ENCODE measurements at places on chromosomes 12 and 14. TPM values are rescaled to one million over a fixed set of nuclear protein-coding genes. Genes with fewer than 3 reads are reported as not detected.

DNA sequence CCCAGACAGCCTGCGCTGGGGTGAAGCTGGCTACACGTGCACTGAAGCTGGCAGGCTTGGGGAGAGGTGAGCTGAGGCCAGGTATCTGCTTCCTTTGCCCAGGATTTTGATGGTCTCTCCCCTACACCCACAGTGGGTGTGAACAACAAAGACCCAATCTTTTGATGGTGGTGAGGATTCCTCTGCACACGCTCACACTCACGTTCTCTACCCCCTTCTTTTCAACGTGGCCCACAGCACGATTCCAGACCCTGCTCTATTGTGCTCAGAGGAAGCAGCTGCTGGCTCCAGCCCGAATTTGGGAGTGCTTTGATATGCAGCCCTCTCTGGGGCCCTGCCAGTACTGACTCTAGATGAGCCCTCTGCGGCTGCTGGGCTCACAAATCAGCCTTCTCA is 4.9 kb downstream of the CD9 start:
- no peak overlapping the region for H3K27ac ChIP-seq
- no peak overlapping the region for H3K4me3 ChIP-seq
- peaks cover 45% of the 10 kb centered on the region for H3K4me1 ChIP-seq
- no peak for DNase-seq

- no peaks in the 10 kb centered on the region for H3K27me3 ChIP-seq
- DNase-seq: no peak
- H3K27ac ChIP-seq: no peak overlapping the region
- no peaks in the 10 kb centered on the region for H3K4me1 ChIP-seq
These were observed 49.9 kb downstream of the AEBP2 start for GRCh38 chr12:19489168-19489567.

GRCh38 chr14:39563361-39563760 is 131.1 kb upstream of the FBXO33 start:
- no peak overlapping the region for H3K4me3 ChIP-seq
- no peaks in the 10 kb centered on the region for H3K4me1 ChIP-seq
- H3K27me3 ChIP-seq: no peaks in the 10 kb centered on the region
- no peak overlapping the region for H3K27ac ChIP-seq

- H3K27me3 ChIP-seq: no peaks in the 10 kb centered on the region
- no peak overlapping the region for H3K27ac ChIP-seq
- no peaks in the 10 kb centered on the region for H3K36me3 ChIP-seq
These were observed 36.0 kb downstream of the CPM start for GRCh38 chr12:68896881-68897540.

Gene CSRP2
- total RNA-seq: 4.5 TPM

GRCh38 chr12:12017135-12017581 is 53.6 kb upstream of the BCL2L14 start:
- DNase-seq: peak; percentile 13
- H3K4me1 ChIP-seq: no peaks in the 10 kb centered on the region
- H3K27ac ChIP-seq: no peak overlapping the region
- no peaks in the 10 kb centered on the region for H3K27me3 ChIP-seq
- no peaks in the 10 kb centered on the region for H3K36me3 ChIP-seq

Gene KRT5
- 134 TPM for total RNA-seq

DNA sequence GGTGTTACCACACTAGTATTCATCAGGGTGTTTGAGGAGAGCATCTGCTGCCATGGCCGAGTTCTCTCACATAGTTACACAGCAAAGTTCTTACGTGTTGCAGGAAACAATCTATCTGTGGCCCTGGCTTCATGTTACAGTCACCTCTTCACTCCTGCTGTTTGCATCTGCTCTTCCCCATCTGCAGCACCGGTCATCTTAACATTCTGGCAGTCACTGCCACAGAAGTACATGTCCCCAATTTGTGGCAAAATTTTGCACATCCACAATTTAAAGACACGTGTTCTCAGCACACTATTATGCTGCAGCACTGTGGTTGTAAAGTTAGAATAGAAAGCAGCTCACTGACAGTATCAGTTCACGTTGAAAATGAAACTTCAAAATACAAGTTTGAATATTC is 23.2 kb downstream of the MAPK1IP1L start:
- H3K4me1 ChIP-seq: peaks cover 11% of the 10 kb centered on the region
- H3K27me3 ChIP-seq: no peaks in the 10 kb centered on the region
- H3K4me3 ChIP-seq: no peak overlapping the region
- no peak for DNase-seq
- no peak overlapping the region for H3K27ac ChIP-seq

DNA sequence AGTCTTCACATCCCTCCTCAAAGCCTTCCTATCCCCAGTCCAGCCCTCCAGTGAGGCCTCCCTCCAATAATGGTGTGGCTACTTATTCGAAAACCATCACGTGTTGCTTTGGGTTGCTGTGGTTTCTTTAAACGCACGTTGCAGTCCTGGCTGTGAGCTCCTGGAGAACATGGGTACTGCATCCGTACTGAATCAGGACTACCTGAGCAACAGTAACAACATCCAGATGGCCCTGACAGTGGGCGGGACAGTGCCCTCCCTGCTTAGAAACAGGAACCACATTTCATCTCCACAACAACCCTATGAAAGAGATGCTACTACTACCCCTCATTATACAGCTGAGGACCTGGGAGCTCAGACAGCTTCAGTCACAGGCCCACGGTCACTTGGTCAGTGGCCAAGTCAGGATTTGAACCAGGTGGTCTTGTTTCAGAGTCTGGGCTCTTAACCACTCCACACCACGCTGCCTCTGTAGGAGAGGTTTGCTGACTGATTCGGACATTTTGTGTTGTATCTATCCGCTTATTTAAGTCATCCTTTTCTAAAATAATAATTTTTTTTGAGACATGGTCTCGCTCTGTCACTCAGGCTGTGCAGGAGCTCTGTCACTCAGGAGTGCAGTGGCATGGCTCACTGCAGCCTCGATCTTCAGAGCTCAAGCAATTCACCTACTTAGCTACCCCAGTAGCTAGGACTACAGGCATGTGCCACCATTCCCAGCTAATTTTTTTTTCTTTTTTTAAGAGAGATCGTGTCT is 104.8 kb downstream of the DPF3 start:
- peaks cover 92% of the 10 kb centered on the region for H3K27me3 ChIP-seq
- no peaks in the 10 kb centered on the region for H3K36me3 ChIP-seq
- H3K27ac ChIP-seq: no peak overlapping the region
- no peak overlapping the region for H3K4me3 ChIP-seq

DNA sequence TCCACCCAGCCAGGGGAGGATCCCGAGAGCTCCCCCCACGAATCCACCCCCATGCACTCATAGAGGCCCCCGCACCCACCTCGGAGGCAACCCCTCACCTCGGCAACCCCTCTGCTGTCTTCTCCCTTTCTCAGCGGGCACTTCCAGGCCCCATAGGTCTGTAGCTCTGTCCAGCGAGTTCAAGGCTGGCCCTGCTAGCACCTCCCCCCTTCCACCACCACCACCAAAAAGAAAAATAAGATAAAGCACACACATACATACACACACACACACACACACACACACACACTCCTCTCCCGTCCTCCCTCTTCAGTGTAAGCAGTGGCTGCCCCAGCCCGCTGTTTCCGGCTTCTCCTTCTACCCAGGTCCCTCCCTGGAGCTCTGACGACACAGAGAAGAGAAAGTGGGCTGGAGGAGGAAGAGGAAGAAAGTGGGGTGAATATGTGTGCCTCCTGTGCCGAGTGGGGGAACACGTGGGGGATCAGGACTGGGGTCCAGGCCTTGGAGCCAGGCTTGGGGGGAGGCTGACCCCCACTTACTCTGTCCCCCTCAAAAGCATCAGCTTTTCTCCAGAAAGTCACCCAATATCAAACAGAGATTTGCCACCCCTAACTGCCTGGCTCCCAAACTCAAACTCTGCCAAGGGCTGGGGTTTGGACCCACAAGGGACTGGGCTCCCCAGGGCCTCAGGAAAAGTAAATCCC is at the start of gene STAT6:
Gene STAT6 (minus strand): TSS at position 332 of the 704 bp plus-strand sequence. CDS start 3,084 bp downstream, outside the sequence.
- no peaks in the 10 kb centered on the region for H3K27me3 ChIP-seq
- H3K27ac ChIP-seq: peak within 1 kb of the TSS; percentile 87
- H3K4me3 ChIP-seq: peak within 1 kb of the TSS; percentile 81
- peak; percentile 59 for DNase-seq
- 0 out of 2 replicates have a peak, but pooled peaks cover 8% of the 10 kb centered on the region for H3K36me3 ChIP-seq
- H3K4me1 ChIP-seq: peaks cover 25% of the 10 kb centered on the region

DNA sequence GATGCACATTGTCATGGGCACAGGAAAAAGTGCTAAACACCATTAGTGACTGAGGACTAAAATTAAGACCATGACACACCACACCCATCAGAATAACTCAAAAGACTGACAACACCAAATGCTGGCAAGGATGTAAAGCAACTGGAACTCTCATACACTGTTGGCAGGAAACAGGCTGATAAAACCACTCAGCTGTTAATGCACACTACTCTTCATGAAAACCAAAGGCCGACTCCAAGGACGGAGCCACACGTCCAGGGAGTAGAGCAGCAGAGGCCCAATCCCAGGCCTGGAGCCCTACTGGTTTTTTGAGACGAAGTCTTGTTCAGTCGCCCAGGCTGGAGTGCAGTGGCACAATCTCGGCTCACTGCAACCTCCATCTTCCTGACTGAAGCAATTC is 6.4 kb downstream of the RAD52 start:
- no peaks in the 10 kb centered on the region for H3K27me3 ChIP-seq
- H3K36me3 ChIP-seq: peaks cover 14% of the 10 kb centered on the region
- peaks cover 4% of the 10 kb centered on the region for H3K4me1 ChIP-seq
- no peak for DNase-seq
- H3K4me3 ChIP-seq: no peak overlapping the region

Gene TPPP2
- not detected for total RNA-seq

DNA sequence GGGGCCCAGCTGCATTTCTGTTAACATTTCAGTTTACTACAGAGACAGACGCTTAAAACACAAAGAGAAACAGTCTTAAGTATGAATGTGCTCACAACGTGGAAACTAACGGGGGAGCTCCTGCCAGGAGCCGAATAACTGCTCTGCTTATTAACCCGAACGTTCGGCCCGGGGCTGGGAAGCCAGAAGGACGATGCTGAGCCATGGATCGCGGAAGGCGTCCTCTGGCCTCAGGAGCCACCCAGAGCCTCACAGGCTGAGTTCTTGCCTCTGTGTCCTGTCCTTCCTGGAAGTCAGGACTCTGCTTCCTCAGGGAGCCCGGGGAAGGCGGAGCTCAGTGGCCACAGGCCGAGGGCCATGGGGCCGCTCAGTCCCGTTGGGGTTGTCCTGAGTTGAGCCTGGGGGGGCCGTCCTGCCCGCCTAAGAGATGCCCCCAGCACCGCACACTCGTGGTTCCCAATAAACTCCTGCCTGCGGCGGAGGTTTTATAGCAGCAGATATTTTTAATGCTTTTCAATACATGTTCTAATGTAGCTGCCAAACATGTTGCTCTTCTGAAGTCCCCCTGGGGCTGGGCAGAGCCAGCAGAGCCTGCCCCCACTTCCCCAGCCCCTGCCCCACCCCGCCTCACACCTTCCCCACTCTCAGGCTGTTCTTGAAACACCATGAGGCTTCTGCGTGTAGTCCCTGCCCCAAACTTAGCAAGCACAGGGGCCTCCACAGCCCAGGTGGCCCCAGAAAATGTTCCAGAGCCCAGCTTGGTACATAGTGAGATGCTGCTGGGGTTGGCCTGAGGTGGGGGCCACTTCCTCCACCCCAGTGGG is 3.4 kb upstream of the TEX22 start:
- no peaks in the 10 kb centered on the region for H3K27me3 ChIP-seq
- no peak for DNase-seq
- H3K4me1 ChIP-seq: peaks cover 7% of the 10 kb centered on the region
- H3K36me3 ChIP-seq: peaks cover 8% of the 10 kb centered on the region
- no peak overlapping the region for H3K4me3 ChIP-seq
- no peak overlapping the region for H3K27ac ChIP-seq

- DNase-seq: no peak
- H3K4me3 ChIP-seq: no peak overlapping the region
- no peak overlapping the region for H3K27ac ChIP-seq
- H3K27me3 ChIP-seq: no peaks in the 10 kb centered on the region
- no peaks in the 10 kb centered on the region for H3K4me1 ChIP-seq
These were observed 27.6 kb downstream of the EML5 start for GRCh38 chr14:88765130-88765529.

- no peak for DNase-seq
- no peaks in the 10 kb centered on the region for H3K36me3 ChIP-seq
- no peak overlapping the region for H3K27ac ChIP-seq
- H3K27me3 ChIP-seq: no peaks in the 10 kb centered on the region
- no peaks in the 10 kb centered on the region for H3K4me1 ChIP-seq
These were observed 150.2 kb downstream of the CCDC91 start for GRCh38 chr12:28340261-28341045.

Gene GALNT9
- total RNA-seq: 16.1 TPM

DNA sequence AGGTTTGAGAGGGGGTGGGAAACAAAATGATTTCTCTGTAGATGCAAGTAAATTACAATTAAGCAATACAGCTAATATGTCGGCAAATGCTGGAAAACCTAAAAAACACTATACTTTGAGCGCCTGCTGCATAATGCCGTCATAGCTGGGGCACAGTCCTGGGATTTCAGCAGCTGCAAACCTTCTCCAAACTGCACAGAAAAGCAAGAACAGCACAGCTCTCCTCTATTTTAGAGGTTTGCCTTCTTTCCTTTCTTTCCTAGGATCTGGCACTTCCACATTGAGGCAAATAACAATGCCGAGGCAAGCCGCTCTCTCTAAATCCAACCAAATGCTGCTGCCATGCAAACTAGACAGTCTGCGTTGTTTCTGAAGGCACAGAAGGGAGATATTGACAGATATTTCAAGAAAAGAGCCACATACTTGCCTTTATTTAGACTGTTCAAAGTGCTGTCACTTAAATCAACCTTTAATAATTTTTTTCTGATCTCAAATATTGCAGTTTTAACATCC is 287.1 kb upstream of the G2E3 start:
- H3K36me3 ChIP-seq: no peaks in the 10 kb centered on the region
- DNase-seq: no peak
- H3K27me3 ChIP-seq: no peaks in the 10 kb centered on the region
- H3K4me3 ChIP-seq: no peak overlapping the region
- no peak overlapping the region for H3K27ac ChIP-seq

DNA sequence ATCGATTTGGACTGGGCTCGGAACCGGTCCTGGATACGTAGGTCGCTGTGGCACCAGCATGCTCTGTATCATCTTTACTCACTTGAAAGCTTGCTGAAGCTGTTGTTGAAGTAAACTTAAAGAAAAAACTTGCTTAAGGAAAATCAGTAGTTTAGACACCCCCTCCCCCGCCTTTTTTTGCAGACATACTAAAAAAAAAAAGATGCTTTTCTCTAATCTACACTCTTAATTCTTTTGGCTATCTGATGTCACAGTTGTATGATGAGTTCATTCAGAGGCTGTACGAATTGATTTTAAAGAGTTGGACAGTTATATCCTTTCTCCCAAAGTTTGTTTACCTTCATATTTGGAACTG is 865 bp downstream of the FRS2 start:
- H3K4me3 ChIP-seq: peak overlapping the region; percentile 72
- peaks cover 15% of the 10 kb centered on the region for H3K36me3 ChIP-seq
- H3K27ac ChIP-seq: 0 out of 2 replicates have a peak overlapping the region, but pooled peaks have one; percentile 54

GRCh38 chr14:82710267-82710841 is 1176.7 kb upstream of the SEL1L start:
- peak; percentile 37 for DNase-seq
- H3K27me3 ChIP-seq: no peaks in the 10 kb centered on the region
- no peaks in the 10 kb centered on the region for H3K4me1 ChIP-seq

GRCh38 chr12:109461846-109462756 is 15.0 kb downstream of the KCTD10 start:
- H3K4me3 ChIP-seq: peak overlapping the region; percentile 14
- H3K36me3 ChIP-seq: peaks cover 5% of the 10 kb centered on the region
- peak; percentile 91 for DNase-seq
- H3K4me1 ChIP-seq: peaks cover 53% of the 10 kb centered on the region
- H3K27me3 ChIP-seq: no peaks in the 10 kb centered on the region

Data from PC-9 (cell line).